Adrenal gland (tissue), 19 donors: ENCODE measurements at places on chromosomes 13 and 19.

- no peak for DNase-seq
Observed at GRCh38 chr13:89966524-89966923, 1381.0 kb upstream of the MIR17HG start.

GRCh38 chr13:45782327-45783045 is 69.1 kb downstream of the SIAH3 start:
- DNase-seq: no peak

DNA sequence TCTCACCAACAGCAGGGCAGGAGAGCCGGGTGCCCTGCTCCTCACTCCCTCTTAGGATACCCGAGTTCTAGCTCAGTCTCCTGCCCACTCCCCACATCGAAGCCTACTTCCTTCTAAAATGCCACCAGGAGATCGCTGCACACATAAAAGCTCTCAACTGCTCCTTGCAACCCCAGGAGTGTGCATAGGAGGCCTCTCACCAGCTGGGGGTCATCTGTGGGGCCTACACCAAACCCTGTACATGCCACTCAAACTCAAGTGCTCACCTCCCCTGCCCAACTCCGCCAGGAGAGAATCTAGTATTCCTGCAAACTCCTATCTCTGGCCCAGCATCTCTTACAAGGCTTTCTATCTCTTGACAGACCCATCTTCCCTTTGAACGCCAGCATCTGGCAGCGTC is 2.8 kb downstream of the SGTA start:
- no peak for DNase-seq

DNA sequence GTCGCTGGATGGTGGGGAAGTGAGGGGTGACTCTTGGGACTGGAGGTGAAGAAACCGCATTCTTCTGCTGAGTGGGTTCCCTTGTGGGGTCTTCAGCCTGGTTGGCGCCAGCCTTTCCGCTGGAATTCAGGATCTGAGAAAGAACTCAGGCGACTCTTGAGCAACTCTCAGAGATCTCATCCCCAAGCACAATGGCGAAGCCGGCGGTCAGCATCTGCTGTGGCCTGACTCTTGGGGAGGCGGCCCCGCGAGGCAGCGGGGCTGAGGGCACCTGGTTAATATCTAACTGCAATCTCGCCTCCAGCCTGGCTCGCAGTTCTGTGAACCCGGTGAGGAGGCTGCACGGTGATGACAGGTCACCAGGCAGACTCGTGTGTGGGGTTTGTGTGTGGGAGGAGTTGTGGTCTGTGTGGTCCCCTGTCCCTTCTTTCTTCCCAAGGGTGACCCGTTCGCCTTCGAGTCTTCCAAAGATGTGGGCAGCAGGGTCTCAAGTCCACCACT is 883 bp downstream of the ZNF441 start:
- DNase-seq: peak; percentile 40

GRCh38 chr13:21048901-21049698 is 12.3 kb downstream of the LATS2 start:
- DNase-seq: no peak

DNA sequence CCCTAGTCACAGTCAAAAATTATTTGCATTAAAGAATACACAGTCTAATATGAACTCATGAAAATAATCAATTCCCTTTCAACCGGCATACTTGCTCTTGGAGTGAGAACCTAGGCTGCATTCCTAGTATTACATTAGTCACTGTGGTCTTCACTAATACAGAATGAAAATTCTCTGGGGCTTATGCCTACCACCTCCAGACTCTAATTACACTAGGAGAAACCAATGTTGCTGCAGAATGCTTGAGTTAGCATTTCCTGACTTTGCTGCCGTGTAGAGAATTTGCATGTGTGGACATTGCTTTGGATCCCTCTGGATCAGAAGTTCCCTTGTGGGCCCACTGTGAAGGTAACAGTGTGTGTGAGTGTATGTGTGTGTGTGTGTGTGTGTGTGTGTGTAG is 87.8 kb downstream of the CCNA1 start:
- DNase-seq: no peak

DNA sequence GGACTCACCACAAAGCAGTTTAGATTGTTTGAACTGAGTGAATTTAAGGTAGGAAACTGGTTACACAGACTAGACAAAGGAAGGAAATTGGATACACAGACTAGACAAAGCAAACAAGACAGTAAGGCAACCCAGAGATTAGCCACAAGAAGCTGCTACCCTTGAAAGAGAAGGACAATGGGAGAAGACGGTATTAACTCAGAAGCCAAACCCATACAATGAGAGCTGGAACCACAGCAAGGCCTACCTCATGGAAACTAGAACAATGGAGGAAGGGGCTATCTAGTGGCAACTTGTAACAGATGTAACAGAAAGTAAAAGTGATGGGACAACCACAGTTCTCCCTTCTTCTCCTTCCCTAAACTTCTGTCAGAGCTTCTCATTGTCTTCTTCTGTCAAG is 410.9 kb upstream of the SPRY2 start:
- no peak for DNase-seq

DNA sequence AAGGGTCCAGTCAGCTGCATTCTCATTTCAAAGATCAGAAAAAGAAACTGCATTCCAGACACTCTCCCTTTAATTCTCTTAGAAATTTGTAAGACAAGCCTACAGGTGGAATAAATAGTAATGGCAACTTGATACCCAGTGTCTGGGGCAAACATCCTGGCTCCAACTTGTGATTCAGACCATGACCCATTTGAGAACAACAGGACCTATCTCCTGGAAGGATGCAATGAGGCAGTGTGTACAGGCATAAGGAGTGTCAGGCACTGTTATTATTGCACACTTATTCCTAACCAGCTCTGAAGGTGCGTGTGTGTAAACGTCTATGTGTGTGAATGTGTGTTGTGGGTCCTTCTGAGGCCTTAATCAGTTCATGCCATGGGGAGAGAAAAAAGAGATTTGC is 13.9 kb downstream of the ERICH6B start:
- no peak for DNase-seq

GRCh38 chr19:11252665-11253355 is 9.5 kb downstream of the DOCK6 start:
- no peak for DNase-seq

DNA sequence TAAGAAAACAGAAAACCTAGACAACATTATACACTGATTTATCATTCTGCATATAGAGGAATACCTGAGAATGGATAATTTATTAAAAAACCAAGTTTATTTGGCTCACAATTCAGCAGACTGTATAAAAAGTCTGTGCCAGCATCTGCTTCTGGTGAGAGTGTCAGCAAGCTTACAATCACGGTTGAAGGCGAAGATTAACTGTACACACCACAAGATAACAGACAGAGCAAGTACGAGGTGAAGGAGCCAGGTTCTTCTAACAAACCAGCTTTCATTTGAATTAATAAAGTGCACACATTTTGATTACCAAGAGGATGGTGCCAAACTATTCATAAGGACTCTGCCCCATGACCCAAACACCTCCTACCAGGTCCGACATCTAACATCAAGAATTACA is 28.8 kb downstream of the ZNF91 start:
- no peak for DNase-seq

- peak; percentile 65 for DNase-seq
Observed at GRCh38 chr19:13118424-13119193, 545 bp downstream of the NACC1 start.

- DNase-seq: no peak
Observed at GRCh38 chr13:79457948-79458347, 23.0 kb upstream of the NDFIP2 start.

- no peak for DNase-seq
Observed at GRCh38 chr13:38543561-38543960, 143.3 kb upstream of the FREM2 start.

DNA sequence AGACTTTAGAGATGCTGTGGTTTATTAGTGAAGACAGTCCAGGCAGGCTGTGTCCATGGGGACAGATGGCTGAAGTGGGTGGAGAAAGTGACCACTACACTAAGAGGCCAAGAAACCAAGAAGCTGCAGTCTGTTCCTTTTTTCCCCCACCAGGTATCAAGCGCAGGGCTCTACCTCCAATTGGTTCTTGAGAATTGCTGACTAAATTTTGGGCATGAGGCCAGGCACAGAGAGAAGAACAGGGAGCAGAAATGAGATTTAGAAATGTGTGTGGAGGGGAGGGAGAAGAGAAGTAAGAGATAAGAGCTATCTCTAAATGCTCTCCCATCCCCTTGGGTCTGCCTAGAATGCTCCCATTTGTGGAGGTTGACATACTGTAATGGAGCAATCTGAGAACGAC is 12.3 kb upstream of the CYSLTR2 start:
- DNase-seq: no peak

DNA sequence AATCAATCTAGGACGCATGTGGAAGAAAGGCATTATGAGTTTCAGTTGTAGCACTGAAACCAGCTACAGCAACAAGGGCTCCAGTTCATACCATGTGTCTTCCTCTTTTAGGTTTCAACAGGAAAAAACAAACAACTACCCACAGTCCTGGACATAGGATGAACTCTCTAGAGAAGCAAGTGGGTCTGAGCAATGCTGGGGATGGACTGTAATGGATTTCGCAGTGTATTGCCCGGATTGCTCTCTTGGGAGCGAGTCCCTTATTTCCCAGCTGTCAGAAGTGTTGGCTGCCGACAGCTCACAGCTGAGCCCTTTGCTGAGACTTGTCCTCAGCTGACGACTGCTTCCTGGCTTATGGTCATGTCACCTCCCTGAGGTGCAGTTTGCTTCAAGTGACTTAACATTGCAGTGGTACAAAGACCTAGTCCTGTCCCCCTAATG is 12.1 kb upstream of the MYCBP2 start:
- no peak for DNase-seq

GRCh38 chr19:47274891-47275761 is 441 bp downstream of the INAFM1 start:
- DNase-seq: peak; percentile 55

DNA sequence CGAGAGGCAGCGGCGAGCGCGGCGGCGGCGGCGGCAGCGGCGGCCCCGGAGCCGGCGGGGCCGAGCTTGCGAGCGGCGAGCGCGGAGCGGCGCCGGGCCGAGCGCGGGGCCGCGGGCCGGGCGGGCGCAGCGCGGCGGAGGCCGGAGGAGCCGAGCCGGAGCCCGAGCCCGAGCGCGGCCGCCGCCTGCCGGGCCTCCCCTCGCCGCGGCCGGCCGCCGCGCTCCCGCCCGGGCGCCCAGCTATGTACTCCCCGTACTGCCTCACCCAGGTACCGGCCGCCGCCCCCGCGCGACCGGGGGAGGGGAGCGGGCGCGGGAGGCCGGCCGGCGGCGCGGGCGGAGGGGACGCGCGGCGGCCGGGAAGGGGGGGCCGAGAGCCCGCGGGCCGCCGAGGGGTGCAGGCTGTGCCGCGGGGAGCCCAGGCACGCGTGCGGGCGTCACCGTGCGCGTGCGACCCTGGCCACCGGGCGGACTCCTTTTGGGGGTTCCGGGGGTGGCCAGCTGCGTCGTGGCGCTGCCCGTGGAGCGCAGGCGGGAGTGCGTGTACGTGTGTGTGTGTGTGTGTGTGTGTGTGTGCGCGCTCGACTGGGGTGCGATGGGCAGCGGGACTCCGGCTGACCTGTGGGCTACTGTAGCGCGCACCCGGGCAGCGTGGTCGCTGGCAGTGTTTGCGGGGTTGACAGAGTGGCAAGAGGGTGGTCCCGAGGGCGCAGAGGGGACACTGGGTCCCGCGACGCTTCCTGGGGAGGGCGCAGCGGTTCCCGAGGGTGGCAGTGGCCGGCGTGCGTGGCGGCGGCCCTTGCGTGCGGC is 526 bp downstream of the NFIX start:
- no peak for DNase-seq

GRCh38 chr13:113090415-113090770 is 15.2 kb upstream of the F7 start:
- DNase-seq: no peak

DNA sequence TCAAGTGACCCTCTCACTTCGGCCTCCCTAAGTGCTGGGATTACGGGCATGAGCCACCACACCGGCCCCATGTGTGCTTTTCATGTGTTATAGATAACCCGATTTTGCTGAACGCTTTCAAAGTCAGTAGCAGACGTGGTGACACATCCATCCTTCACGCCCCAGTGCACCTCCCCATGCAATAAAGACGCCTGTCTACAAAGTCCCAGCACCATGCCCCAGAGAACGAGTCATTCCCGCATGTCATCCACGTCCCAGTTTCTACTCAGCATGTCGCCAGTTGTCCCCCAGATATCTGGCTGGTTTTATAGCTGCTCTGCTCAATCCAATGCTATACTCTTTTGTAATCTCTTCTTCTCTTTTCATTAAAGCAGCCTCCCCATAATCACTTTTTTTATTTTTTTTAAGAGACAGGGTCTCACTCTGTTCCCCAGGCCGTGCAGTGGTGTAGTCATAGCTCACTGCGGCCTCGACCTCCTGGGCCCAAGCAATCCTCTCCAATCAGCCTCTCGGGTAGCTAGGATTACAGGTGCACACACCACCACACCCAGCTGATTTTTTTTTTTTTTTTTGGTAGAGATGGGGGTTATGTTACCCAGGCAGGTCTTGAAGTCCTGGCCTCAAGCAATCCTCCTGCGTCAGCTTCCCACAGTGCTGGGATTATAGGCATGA is 42.5 kb downstream of the DNM2 start:
- DNase-seq: no peak

- no peak for DNase-seq
Observed at GRCh38 chr19:4124638-4125037, 716 bp upstream of the MAP2K2 start.
